AML-193 (cell line): ENCODE measurements at places on chromosomes 13 and 19.

- peak; percentile 66 for DNase-seq
These were observed 15.5 kb downstream of the MAST3 start for GRCh38 chr19:18112989-18113478.

- no peak for DNase-seq
These were observed 11.9 kb downstream of the NFKBID start for GRCh38 chr19:35888398-35888797.

DNA sequence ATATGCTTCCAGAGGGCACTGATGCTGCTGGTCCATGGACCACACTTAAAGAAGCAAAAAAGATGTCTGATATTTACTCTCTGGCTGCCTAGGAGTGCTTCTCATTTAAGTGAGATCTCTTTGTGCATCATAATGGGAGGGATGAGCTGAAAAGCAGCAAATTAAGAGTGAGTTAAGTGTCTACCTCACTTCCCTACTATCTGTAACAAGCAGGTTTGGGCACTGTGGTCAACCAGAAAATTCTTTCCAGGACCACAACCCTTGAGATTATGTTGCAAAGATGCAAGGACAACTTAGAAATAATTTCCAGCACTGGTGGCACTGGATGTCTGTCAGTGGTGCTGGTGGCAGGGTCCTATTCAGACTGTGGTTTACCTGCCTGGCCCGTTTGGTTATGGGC, 52.1 kb upstream of the USPL1 start:
- no peak for DNase-seq

DNA sequence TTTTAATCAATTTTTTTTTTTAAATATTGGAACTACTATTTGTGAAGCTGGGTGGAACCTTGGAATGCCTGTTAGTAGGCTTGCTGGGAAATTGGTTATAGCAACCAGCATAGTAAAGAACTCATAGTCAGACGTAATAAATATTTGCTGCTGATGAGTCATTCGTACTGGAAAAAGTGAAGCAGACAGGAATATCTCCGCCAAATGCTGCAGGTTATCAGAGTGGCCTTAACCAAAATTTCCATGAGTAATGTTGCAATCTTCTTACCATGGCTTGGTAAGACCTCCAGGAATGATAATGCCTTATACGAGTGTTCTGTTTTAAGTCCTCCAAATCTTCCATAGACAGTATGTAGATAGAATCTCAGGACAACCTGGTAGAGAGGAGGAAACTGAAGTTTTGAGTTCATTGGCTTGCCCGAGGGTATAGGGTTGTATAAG, 34.2 kb downstream of the MBNL2 start:
- no peak for DNase-seq

DNA sequence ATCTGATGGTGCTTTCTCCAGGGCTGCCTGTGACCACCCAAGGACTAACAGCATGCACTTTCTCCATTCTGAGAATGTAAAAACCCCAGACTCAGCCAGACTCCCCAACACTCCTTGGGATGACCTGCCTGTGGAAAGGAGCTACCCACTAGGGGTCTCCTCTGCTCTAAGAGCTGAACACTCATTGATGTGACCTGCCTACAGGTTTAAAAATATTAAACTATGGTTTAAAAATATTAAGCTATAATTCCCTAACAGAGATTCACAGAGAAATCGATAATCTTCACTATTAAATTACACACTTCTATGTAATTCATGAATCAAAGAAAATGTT, 696.2 kb upstream of the SLITRK5 start:
- no peak for DNase-seq

- DNase-seq = peak; percentile 47
These were observed 89.5 kb downstream of the SPRY2 start for GRCh38 chr13:80251403-80251802.

- DNase-seq = no peak
These were observed 24.5 kb upstream of the LPAR6 start for GRCh38 chr13:48437371-48437770.

- DNase-seq = no peak
These were observed 152.0 kb upstream of the IRS2 start for GRCh38 chr13:109938255-109938936.

DNA sequence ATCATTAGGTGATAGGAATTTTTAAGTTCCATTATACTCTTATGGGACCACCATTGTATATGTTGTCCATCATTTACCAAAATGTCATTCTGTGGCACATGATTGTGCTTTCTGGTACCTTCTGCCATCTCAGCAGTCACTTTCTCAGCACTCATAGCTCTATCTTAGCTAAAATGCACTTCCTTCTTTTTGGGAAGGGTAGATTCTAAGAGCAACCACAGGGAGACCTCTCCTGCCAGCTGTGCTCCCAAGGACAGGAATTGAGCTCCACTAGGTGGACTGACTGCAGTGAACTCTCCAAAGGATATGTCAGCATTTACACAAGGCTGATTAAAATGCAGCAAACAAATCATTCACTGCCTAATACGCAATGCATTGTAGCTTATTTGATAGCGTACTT, 91.8 kb upstream of the OBI1 start:
- DNase-seq = no peak

- DNase-seq = no peak
These were observed 473.4 kb downstream of the SLITRK5 start for GRCh38 chr13:88144580-88144979.

DNA sequence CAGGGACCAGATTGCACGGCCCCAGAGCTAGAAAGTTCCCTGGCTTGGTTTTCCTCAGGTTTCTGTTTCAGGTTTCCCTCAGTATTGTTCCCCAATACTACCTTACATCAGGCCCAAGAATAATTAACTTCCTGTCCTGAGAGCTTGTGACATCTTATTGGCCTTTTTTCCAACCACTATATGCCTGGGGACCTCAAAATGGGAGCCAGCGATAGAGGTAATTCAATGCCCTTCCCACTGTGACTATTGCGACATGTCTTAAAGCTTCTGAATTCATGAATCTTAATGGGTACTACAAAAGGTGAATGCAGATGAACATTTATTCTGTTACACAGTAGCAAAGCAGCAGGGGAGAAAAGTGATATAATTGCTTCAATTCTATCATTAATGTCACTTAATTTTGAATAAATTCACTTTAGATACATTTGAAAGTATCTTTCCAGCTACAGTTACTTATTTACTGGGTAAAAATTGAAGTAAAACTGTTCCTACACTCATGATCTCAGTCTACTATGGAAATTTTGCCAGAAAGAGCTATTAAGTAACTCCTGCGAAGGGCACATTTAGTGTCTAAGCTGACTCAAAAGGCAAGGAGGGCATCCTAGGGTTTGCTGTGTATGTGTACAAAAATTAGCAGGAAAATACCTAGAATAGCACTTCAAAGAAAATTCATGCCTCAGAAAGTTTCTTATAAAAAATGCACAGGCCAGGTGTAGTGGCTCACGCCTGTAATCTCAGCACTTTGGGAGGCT, 4.1 kb downstream of the CRYL1 start:
- DNase-seq = peak; percentile 21

DNA sequence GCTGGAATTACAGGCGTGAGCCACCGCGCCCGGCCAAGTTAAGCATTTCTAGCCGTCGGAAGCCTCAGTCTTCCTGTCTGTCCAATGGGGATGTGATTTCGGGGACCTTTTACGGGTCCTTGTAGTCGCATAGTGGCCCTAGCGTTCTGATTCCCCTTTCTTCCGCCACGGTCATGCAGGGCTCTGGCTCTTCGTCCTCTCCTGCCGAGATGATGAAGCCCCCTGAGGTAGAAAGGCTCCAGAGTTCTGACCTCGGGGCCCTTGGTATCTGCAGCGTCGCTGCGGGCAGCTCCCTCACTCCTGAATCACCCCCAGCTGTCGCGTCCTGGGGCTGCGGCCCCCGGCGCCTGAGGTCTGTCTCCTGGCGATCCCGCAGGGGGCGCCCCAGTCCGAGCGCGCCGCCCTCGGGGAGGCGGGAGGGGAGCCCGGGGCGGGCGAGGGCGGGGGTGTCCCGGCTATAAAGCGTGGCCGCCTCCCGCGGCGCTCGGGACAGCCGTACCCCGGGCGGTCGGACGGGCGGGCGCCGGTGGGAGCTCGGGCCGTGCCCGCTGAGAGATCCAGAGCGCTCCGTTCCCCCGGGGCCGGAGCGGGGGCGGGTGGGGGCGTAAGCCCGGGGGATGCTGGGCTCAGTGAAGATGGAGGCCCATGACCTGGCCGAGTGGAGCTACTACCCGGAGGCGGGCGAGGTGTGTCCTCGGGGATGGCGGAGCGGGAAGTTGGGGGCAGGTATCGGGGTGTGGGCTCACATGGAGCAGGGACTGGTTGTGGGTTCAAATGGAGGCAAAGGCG, at the start of gene FOXA3:
Gene FOXA3 (plus strand): TSS at position 487 of the 789 bp plus-strand sequence. CDS start 131 bp downstream, at position 618.
- DNase-seq = no peak

GRCh38 chr13:41746259-41746658, 214.7 kb downstream of the VWA8 start:
- DNase-seq = no peak

DNA sequence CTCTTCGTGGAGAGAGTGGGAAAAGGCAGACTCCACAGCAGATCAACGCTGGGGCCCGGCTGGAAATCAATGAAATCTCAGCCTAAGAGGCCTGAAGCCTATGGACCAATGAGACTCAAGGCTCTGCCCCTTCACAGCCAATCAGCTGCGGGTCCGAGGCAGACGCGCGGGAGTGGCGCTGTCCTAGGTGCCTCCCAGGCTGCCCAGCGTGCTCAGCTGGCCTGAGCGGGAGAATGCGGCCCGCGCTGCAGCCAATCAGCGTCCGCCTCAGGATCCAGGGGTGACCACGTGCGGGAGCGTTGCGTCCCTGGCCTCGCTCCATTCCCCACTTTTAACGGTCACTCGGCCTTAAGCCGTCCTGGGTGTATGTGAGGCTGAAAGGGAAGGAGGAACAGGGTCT, at the start of gene ZBTB32:
Gene ZBTB32 (plus strand): TSS at position 341 of the 400 bp plus-strand sequence. CDS start 10,069 bp downstream, outside the sequence.
- no peak for DNase-seq

- peak; percentile 58 for DNase-seq
These were observed 17.7 kb upstream of the RUBCNL start for GRCh38 chr13:46404733-46405100.

DNA sequence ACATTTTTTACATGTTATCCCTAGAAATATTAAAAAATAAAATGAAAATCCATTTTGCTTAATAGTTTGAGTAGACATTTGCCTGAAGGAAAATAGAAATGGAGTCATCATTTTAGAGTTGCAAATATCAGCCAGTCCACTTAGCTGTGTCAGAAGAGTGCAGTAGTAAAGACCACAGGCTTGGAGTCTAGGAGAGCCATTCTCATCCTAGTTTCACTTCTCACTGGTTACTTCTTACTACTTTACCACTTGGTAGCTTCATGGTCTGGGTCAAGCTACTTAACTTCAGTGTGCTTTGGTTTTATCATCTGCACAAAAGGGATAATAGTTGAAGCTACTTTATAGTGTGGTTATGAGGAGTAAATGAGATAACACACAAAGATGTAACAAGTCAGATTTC, 286.5 kb upstream of the NBEA start:
- DNase-seq = no peak

GRCh38 chr13:100100115-100100879, 11.4 kb downstream of the PCCA start:
- DNase-seq = no peak

GRCh38 chr19:49875857-49876421, 1.2 kb downstream of the AKT1S1 start:
- peak; percentile 7 for DNase-seq

- DNase-seq = peak; percentile 66
These were observed 2.0 kb downstream of the COQ8B start for GRCh38 chr19:40714441-40715299.

GRCh38 chr19:27972291-27973040, 1240.5 kb downstream of the UQCRFS1 start:
- no peak for DNase-seq

DNA sequence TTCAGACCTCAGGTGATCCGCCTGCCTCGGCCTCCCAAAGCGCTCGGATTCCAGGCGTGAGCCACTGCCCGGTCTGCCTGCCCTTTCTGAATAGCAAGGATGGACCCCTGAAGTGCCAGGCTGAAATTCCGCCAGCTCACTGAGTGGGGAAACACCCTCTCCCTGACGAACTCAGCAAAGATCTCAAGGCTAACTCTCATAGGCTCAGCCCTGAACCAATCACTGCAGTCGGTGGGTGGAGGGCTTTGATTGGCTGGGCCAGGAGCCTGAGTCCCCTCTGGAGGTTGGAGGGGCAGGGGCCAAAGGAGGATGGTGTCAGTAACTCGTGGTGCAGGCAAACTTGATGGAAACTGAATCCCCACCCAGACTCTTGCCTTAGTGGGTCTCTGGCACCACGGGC, 11.2 kb upstream of the COMP start:
- DNase-seq = no peak

GRCh38 chr13:60974296-60974695, 441.4 kb downstream of the PCDH20 start:
- DNase-seq = no peak

DNA sequence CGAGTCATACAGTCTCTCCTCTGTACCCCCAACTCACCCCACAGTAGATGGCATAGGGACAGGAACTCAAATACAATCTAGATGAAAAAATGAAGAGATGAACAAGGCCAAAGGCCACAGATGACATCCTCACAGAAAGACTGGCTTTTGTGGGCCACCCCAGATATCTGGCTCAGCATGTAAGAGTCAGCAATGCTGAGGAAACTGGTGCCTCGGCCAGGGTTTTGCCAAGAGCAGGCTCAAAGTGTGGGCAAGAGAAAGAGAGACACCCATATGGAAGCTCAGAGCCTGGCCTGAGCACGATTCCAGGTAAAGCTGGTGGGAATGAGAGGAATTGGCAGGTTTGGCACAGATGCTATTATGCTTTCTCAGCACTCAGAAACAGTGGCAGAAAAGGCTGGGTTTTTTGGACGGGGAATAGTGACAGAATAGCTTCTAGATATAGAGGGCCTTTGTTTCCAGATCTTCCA, 460.6 kb downstream of the FOXO1 start:
- DNase-seq = no peak

- DNase-seq = no peak
These were observed 8.0 kb downstream of the LILRB4 start for GRCh38 chr19:54670576-54671357.

DNA sequence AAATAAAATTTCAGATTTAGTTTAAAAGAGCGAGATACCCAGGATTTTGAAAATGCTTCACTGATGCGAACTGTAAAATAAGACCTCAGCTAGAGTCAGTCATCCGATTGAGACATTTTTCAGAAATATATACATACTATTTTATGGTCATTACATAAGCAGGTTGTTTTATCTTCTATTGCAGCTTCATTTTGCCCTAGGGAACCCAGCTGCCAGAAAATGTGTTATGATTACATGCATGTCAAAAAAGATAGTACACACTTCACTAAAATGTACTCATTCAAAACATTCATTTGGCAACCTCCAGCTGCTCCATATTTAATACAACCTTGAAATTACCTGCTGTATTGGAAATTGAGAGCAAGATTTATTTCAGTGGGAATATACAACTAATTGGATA, 483.8 kb upstream of the SLITRK6 start:
- no peak for DNase-seq

GRCh38 chr13:80239571-80240255, 101.2 kb downstream of the SPRY2 start:
- DNase-seq = peak; percentile 28
